Stimulated activated CD4-positive, alpha-beta T cell treated with anti-CD3 and anti-CD28 coated beads, TNF-alpha, amount 100 ng/mL, for 4 hours (primary cell): ENCODE measurements at places on chromosomes 12 and 14.

GRCh38 chr12:107464644-107465043 is 221.0 kb upstream of the PWP1 start:
- DNase-seq: no peak

- DNase-seq: no peak
Observed at GRCh38 chr12:79063258-79063657, 198.7 kb downstream of the SYT1 start.

DNA sequence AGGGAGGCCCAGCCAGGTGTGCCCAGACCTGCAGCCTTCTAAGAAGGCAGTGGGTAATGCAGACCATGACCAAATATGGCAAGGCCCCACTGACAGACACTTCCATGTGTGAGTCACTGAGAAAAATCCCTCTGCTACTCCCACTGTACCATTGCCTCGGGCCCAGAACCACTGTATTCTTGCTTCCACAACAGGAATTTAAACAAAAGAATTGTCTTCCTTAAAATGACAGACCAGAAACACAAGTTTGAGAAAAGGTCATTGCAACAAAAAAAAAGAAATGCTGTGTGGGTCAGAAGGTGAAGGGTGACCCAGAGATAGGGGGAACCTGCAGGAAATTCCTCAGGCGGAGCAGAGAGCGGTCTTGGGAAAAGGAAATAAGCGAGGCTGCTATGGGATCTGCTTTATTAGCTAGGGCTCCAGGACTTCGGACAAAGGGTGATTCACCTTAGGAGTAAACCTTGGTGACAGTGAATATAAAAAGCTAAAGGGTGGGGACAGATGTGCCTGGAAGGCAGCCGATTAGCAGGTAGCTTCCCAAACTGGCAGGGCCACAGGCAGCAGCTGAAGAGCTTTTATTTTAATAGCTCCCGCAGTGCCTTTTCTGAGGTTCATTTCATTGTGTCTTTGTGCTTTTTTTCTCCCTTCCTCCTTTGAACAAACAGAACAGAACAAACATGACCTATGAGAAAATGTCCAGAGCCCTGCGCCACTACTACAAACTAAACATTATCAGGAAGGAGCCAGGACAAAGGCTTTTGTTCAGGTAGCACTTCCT is 185.3 kb upstream of the BCL2L14 start:
- no peak for DNase-seq

GRCh38 chr12:87520968-87521367 is 508.2 kb downstream of the C12orf50 start:
- DNase-seq: no peak

DNA sequence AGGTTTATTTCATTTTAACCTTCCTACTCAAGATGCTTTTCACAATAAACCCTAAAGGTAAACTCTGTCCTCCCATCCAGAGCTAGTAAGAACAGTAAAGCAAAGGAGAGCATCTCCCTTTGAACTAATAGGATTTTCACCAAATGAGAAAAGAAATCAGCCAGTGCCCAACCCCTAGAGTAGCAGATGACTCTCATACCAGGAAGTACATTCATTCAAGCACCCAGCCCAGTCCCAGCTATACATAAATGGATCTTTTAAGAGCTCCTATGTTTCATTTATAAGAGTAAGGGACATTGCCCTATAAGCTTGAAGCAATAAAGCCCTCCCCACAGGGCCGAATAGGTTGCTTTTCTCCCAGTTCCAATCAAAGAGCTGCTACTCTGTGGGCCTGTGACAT is 7.6 kb downstream of the BAZ2A start:
- no peak for DNase-seq

GRCh38 chr12:121346747-121347146 is 5.5 kb downstream of the ANAPC5 start:
- no peak for DNase-seq

GRCh38 chr12:50006754-50007442 is 18.4 kb downstream of the RACGAP1 start:
- no peak for DNase-seq

DNA sequence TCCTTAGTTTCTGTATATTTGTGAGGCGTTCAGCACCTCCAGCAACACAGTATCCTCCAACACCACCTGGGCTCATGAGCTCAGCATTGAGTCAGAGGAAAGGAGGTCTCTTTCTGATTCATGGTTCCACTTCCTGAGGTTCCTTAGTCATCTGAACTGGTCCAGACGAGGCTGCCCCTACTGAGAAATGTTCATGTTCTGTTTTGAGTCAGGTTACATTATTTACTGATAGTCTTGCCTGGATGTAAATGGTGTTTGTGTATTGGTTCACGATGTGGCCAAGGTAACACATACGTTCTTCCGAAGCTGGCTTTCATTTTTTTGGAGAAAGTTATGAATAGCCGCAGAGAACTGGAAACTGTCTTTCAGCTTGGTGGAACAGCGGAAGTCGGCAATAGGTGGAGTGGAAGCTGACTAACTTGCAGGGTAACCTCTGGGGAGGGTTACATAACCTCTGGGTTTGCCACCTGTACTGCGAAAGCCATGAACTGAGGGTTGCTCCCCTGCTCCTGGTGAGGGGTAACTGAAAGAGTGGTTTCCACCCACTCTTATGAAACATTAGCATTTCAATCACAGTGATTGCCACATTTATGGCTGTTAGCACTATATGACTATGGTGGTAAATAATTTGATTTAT is 42.2 kb upstream of the MANSC4 start:
- DNase-seq: peak; percentile 60

DNA sequence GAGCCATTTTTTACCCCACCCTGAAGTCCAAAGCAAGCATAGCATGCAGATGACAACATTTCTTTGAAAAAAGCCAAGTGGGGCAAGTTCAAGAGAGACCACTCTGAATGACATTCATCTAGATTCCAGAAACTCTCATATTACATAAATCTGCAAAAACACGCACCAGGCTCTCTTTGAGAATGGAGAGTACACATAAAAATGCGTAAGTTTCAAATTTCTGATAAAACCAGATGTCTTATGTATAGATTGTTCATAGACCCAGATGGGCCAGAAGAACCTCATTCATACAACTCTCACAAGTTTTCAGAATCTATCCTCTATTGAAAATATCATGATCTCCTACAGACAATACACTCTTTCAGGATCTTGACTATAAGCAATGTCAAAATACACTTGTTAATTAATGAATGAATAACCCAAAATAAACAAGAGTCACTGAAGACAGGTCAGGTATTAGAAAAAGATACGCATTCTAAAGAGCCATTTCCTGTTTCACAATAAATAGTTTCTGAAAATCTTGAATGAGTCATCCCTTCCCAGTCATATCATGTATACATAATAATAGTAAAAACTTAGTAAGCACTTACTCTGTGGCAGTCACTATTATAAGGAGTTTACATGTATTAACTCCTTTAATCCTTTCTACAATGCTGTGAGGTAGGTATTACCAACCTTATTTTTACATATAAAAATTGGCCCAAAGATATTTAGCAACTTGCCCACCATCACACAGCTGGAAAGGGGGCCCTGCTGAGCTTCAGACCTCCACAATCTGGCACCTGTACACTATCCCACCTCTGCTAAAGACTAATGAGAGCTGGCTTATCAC is 72.0 kb downstream of the PPP2R5E start:
- DNase-seq: no peak

DNA sequence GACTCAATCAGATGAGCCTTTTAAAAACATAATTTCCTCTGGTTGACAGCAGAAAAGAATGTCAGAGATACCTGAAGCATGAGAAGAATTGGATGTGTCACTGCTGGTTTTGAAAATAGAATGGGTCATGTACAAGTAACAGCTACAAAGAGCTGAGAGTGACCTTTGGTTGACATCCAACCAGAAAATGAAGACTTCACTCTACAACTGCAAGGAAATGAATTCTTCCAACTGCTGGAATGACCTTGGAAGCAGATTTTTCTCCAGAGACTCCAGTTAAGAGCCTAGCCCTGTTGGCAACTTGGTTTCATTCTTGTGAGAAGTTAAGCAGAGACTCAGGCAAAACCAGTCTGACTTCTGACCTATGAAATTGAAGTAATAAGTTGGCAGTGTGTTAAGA is 505.9 kb downstream of the SLC16A7 start:
- DNase-seq: no peak

DNA sequence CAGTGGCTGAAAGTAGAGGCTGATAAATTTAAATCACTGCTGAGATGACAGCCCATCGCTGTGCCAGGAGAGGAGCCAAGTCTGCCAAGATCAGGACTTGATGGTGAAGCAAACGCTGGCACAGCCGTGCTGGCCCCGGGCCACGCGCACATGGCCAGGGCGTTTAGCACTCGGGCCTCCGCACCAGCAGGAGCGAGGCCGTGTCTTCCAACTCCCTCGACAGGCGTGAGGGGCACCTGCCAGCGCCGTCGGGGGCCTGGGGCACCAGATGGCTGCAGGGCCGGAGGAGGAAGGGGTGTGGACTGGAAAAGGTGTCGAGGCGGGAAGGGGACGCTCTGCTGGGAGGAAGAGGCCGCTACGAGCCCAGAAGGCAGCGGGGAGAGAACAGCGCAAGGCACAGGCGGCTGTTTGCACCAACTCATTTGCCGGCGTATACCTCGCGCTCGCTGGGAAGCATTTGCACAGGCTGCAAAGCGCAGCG is 29.5 kb downstream of the RIMBP2 start:
- DNase-seq: no peak

DNA sequence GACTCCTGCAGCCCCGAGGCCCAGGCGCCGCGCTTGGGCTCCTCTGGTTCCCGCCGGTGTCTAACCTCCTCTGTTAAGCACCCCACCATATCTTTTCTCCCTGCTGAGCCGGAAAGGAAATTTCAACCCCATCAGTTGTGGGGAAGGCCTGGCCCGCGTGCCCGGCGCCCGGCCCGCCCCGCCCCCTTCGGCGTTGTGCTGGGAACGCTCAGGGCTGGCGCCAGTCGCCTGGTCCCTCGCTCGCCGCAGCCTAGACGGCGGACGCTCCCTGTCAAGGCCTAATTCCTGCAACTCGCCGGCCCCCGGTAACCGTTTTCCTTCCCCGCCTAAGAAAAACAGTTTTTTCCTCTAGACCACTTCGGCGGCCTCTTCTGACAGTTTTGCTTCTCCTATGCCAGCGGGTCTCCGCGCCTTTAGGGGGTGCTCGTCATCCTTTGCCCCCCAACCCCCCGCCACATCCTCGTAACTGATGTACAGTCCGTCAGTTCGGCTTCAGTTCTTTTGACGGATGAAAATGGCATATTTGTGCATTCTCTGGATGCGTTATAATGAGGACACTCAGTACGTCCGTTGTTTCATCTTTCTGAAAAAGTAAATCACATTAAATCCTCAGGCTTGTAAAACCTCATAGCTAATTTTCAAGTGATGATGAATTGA is 506 bp upstream of the NAP1L1 start:
- no peak for DNase-seq

DNA sequence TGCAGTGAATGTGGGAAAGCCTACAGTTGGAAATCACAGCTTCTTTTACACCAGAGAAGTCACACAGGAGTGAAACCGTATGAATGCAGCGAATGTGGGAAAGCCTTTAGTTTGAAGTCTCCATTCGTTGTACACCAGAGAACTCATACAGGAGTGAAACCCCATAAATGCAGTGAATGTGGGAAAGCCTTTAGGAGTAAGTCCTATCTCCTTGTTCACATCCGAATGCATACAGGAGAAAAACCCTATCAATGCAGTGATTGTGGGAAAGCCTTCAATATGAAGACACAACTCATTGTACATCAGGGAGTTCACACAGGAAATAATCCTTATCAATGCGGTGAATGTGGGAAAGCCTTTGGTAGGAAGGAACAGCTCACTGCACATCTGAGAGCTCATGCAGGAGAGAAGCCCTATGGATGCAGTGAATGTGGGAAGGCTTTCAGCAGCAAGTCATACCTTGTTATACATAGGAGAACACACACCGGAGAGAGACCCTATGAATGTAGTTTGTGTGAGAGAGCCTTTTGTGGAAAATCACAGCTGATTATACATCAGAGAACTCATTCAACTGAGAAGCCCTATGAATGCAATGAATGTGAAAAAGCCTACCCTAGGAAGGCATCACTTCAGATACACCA is 24.6 kb downstream of the ZNF26 start:
- DNase-seq: no peak

- DNase-seq: no peak
Observed at GRCh38 chr12:39459027-39459434, 16.1 kb upstream of the KIF21A start.

GRCh38 chr14:102819747-102820330 is 42.6 kb downstream of the TRAF3 start:
- no peak for DNase-seq

- DNase-seq: no peak
Observed at GRCh38 chr12:7479771-7480170, 23.8 kb downstream of the CD163 start.

GRCh38 chr14:69613312-69614073 is 2.1 kb downstream of the SUSD6 start:
- no peak for DNase-seq

GRCh38 chr12:828726-829395 is 76.5 kb downstream of the WNK1 start:
- DNase-seq: no peak

DNA sequence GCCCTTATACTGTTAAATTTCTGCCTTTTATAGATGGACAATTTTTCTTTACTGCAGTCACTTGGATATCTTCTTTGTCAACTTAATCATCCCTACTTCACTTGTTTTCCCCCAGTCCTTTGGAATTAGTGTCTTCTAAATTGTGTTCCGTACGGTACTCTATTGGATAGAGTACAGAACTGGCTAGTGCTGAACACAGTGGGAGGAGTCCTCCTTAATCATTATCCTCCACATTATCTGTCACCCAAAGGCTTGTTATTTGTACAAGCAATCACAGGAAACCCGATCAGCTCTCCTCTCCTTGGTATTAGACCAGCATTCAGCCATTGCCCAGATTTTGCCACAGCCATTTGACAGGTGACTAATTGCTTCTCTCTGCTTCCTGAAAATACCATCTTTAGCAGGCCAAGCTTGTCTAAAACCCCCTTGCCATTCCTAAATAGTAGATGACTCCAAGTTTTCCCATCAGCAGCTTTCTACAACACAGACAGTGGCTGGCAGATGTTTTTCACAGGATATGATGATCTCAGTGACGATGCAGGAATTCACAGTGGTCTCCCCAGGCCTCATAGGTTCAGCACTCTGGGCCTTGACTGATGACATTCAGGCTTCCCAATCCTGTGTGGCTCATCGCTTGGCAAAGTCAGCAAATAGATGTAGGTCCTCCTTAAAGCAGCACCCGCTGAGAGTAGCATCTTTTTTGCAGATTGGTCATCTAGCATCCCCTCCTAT is 216.0 kb upstream of the RGS6 start:
- DNase-seq: no peak

- no peak for DNase-seq
Observed at GRCh38 chr12:116160231-116160630, 117.3 kb downstream of the MED13L start.

- no peak for DNase-seq
Observed at GRCh38 chr12:82672811-82673495, 13.8 kb upstream of the TMTC2 start.

- DNase-seq: no peak
Observed at GRCh38 chr12:116878567-116879508, 2.4 kb downstream of the HRK start.
